ENCODE measurements at places on chromosomes 5 and 9.

DNA sequence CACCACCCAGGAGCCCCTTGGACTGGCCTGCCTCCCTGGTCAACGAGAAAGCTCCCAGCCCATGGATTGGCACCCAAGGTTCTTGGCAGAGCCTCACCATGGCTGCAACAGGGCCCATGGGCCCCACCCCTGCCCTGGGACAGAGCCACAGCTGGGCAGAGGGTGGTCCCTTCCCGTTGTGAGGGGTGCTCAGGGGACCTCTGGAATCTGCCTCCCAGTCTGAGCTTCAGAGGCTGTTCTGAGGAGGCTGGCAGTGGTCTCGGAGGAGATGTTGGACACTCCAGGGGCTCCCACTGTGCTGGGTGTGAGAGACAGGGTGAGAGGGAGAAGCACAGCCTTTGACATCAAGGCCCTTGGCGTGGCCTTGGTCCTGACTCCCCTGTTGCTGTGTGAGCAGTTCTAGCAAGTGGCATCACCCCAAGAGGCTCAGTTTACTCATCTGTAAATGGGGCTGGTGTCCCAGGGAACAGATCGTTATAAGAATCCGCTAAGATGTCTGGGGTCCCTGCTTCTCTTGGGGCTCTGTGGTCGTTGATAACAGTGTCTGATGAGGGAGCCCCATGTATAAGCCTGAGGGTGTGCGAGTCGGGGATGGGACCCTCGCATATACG is 33.0 kb downstream of the LHX3 start:
- no peak for DNase-seq

GRCh38 chr5:113282472-113282871 is 152.3 kb downstream of the TSSK1B start:
- DNase-seq: no peak

DNA sequence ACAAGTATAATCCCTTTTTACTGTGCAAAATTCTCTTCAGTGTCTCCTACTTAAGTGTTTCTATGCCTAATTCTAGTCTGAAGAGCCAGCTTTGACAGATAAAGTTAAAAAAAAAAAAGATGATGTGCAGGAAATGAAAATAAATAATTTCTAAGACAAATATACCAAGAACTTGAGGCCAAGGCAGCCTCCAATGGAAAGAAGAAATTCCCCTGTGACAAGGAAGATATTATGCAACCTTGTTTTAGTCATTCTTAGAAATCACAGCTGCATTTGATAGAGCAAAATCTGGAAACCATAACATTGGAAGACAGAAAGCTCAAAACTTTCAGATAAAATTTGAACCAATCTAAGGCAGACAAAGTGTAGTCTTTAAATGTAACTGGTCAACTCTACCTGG is 375.9 kb upstream of the TLE4 start:
- no peak for DNase-seq

DNA sequence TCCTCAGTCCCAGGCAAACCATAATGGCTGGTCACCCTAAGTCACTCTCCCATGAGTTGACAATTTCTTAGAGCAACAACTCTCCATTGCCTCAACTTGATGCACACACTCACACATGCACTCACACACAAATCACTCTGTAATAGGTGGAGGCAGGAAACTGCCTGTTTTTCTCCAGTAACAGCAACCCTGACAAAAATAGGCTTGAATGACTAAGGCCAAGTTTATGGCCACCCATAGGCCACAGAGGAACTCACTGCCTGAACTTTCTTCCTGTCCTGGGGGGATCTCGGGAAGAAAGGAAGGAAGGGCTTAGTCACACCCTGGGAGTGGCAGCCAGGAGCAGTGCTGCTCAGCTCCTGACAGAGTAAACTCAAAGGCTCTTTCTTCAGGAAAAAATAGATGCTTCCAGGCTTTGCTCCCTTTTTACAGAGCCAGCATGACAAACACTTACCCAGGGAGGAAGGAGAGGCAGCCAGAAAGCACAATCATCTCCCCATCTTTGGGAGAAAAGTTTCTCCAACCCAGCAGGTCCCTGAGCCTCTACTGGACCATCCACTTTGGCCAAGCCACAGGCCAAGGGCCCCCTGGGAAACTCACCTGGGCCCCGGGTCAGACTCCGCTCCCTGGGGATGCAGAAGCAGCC is 368 bp downstream of the SH3TC2 start:
- no peak for DNase-seq

DNA sequence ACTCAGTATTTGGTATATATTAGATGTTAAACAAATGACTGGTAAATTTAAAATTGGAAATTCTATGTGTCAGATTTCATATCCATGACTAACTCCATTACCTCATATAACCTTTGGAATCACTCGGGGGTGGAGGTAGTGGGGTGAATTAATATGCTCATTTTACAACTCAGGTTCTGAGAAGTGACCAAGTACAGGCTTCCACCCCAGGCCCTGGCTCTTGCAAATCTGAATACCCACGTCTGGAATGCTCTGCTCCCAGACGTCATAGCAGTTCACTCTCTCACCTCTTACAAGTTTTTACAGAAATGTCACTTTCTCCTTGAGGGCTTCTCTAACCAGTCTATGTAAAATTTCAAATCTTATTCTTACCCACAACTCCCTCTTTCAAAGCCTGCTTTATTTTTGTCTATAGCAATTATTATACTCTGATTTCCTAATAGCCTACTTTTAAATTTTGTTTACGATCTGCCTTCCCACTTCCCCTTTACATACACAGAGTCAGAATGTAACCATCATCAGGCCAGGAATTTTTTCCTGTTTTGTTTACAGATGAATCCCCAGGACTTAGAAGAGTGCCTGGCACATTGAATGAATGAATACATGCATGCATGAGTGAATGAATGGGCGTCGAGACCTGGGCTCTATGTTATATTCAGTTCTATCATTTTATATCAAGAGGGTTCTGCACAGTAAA is 134.1 kb upstream of the IFNE start:
- DNase-seq: no peak

DNA sequence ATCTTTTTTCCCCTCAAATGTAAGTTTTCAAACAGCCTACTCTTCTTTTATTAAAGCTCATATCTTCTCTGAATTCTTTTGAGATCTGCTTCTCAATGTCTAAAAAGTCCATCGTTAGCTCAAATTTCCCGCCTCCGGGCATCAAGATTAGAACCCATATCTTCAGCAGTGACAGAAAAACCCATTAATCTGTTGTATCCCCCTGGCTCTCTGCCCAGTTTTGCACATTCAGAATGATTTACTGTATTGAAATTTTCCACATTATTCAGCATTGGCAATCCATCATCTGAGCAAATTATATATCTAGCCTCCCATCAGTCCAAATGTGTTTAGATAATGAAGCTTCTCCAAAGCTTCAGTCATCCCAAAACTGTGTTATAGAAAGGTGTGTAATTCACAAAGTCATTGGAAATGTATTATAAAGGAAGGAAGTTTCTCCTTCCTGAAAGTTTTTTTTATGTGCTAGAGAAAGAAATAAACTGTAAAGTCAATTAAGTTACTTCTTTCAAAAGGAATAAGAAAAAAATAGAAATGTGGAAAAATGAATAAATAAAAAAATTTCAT is 849.9 kb downstream of the MAT2B start:
- DNase-seq: no peak

DNA sequence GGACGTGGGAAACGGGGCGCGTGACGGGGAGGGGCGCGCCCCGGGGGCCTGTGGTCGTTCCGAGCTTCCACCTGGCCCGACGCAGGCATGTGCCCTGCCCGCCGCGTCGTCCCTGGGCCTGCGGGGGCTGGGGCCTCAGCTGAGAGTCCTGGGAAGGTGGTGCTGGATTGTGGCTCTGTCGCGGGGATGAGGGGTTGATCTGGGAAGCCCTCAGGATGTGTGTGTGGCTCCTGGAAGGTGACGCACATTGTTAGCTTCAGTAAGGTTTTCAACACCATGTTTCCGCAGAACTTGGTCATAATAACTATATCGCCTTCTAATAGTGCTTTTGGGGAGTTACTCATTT is 589.1 kb downstream of the MTRR start:
- DNase-seq: peak; percentile 37

DNA sequence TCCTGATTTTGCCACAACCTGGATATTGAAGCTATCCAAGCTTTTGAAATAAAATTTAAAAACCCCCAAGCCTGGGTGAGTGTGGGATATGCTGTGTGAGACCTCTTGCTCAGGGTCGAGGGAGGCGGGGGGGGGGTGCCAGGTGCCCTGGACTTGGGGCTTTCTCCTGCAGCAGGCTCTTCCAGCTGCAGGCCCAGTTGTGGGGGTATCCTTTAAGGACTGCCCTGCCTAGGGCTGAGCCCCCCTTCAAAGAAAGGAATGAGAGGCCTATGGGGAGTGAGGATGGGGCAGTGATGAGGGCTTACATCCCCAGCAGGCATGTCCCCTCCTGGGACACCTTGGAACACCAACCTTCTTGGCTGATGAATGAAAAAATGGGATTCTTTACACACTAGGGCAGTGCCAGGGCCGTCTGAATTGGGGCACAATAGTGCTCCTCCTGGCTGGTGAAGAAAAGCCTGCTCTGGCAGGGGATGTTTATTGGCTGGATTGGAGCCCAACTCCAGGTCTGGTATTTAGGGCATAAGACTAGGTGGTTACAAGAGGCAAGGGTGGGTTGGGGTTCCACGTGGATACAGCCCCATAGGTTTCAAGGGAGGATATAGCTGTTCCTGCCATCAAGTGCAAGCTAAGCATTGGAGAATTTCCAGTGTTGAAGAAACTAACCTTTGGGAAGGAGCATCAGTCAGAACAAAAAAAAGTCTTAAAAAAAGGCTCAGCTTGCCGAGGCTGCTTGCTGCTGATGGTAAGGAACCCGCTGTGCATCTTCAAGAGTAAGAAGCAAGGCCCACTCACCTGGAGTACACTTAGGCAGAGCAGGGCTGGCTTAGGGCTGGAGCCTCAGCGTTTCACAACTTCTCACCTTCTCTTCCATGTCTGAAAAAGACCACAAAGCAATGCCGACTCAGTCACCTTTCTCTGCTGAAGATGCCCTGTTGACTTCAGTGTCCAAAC is 7.0 kb downstream of the HNRNPAB start:
- DNase-seq: no peak

GRCh38 chr5:2200261-2200950 is 317.7 kb upstream of the IRX4 start:
- DNase-seq: peak; percentile 52

DNA sequence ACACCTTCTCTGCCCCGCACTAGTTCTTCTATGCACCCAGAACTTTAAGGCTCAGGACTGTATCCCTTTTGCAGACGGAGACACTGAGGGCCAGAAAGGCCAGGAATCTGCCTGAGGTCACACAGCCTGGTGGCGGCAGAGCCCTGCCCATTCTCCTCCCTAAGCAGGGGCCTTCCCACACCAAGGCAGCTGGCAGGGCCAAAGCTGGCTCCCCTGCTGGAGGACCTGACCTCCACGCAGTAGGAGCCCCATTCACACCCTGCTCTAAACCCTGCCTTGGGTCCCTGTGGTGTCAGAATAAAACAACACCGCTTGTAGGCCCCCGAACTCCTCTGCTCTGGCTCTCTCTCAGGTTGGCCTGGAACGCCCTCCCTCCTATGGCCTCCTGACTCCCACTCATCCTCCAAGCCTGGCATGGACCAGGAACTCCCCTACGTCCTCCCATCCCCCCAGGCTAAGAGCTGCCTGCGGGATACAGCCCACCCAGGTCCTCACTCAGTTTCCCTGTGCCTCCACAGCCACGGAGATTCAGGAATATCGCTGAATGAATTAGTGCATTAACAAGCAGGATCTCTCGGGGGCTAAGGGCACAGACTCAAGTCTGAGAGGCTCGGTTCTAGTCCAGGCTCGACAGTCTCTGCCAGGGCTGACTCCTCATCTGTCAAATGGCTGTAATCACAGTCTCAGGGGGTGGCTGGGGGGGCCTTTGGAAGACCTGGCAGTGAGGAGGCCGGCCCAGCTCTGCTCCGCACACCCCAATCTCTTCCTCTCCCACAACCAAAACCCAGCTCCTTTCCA is 2.8 kb downstream of the ST6GALNAC6 start:
- no peak for DNase-seq

DNA sequence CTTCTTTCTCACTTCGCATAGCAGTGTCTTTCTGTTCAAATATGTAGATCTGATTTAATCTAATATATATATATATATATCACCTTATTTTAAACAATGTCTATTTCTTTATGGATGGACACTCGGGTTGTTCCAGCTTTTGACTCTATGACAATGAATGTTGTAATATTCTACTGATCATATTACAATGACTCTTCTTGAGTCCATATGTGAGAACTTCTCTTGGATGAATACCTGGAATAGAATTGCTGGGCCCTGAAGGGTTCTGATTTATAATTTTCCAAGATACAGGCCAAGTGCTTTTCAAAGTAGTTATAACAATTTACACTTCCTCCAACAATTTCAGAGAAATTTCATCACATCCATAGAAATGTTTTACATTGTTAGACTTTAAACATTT is 28.8 kb downstream of the NTRK2 start:
- DNase-seq: no peak

GRCh38 chr9:136653323-136654079 is 9.2 kb upstream of the EGFL7 start:
- no peak for DNase-seq

GRCh38 chr5:75664979-75665378 is 52.3 kb downstream of the POC5 start:
- DNase-seq: no peak

- no peak for DNase-seq
Measured at GRCh38 chr9:90016272-90016671, 411.5 kb downstream of the GADD45G start.

- DNase-seq: no peak
Measured at GRCh38 chr9:136257381-136258298, 12.0 kb upstream of the QSOX2 start.

DNA sequence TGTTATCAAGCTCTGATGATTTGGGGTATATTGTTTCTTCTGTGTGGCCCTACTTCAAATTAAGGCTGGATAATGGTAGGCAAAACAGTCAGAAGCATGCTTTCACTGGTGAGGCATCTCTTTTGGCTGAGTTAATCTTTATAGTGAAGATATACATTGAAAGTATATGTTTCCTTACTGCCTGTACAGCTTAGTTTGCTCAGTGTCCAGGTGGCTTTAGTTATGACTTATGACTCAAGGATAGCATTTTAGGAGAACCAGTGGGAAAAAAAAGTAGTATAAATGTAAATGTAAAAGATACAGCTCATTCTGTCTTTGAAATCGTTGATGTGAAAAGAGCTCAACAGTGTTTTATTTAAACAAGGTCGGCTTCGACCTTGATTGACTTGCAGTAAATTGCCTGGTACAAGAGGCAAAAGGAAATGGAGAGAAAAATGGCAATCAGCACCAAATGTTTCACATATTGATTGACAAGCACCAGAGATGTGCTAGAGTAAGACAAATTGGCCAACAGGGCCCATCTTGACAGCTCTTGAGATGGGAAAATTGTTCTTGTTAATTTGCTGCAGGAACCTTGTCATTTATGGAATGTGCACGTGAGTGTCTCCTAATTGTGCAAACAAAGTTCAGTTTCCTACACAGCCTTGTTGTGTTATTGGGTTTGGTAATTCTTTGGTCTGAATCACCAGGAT is 447.4 kb upstream of the WWC1 start:
- DNase-seq: no peak

DNA sequence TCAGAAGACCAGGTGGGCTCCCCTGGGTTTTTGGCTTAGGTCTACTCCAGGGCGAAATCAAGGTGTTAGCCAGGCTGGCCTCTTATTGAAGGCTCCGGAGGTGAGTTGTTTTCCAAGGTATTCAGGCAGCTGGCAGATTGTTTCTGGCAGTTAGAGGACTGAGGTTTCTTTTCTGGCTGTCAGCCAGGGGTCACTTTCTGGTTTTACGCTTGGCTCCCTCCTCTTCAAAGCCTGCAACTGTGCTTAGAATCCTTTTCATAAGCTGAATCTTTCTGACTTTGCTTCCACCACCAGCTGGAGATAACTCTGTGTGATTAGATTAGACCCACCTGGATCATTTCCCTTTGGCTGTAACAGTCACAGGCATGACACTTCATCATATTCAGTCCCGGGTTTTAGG is 24.6 kb downstream of the RFK start:
- DNase-seq: no peak

- no peak for DNase-seq
Measured at GRCh38 chr5:5341531-5342292, 80.8 kb upstream of the ICE1 start.

Measured in T47D (cell line).